Stimulated activated CD8-positive, alpha-beta memory T cell treated with anti-CD3 and anti-CD28 coated beads, Interleukin-4, amount 100 ng/mL, for 1 hour (primary cell): ENCODE measurements at places on chromosomes 7 and 10.

DNA sequence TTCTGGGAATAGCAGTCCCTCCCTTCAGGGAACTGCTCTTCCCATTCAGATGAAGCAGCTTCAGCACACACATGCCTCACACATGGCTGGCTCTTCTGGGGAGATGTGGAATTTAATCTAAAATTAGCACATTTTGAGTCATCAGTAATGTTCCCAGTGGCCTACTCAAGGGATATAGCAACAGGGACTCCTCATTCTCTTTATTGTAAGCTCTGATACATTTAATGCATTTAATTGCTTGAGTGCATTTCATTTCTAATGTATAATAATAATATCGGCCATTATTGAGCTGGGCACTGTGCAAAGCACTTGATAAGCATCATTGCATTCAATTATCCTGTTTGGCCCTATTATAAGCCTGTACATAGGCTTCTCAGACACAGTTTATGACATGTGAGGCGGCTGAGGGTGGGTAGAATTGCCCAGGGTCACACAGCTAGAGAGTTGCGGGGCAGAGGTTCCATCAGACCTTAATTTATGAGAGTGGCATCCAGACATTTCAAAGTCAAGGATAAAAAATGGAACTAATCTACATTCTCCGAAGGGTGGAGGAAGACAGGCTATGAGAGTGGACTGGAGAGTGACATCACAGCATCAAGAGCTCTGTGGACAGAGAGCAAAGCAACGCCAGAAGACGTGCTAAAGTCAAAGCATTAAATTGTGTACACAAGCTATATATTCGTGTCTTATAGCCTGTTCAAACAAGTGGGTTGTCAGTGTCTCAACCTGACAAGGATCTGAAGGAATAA is 76.8 kb downstream of the LANCL2 start:
- no peak for DNase-seq

- DNase-seq, result no peak
Measured at GRCh38 chr10:89262086-89263051, 10.8 kb upstream of the LIPA start.

DNA sequence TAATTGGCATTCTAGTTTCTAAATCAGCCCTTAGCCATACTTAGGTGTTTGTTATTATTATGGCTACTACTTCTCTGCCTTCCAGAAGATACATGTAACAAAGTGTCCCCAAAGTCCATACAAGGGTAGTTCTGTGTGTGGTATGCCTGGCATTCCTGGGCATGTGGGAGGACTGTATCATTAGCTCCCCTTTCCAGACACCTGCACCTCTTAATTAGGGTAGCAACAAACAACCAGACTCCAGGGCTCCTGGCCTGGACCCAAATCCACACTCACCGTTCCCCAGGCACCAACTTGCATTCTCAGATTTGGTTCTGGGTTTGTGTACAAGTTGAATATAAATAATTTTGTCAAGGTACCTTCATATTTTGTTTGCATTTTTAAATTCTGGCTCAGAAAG is 15.5 kb upstream of the CALD1 start:
- DNase-seq, result no peak

GRCh38 chr7:30563326-30563942 is 31.2 kb upstream of the GARS1 start:
- no peak for DNase-seq

- DNase-seq, result no peak
Measured at GRCh38 chr10:78361031-78361430, 327.4 kb downstream of the RPS24 start.

- no peak for DNase-seq
Measured at GRCh38 chr7:44156453-44157010, 15.4 kb upstream of the MYL7 start.

GRCh38 chr7:75711656-75712514 is 26.9 kb downstream of the HIP1 start:
- DNase-seq, result no peak

DNA sequence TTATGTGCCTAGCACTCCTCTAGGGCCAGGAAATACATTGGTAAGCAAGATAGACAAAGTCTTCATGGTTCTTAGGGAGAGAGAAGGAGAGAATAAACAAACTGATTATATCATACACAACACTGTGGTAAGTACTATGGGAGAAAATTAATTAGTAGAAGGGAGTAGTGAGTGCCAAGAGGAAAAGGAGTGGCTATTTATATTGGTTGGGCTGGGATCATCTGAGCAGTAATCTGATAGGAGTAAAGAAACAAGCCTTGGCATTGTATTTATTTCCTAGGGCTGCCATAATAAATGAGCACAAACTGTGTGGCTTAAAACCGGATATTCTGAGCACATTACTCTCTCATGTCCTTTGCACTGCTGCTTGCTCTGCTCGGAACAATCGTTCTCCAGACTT is 158.1 kb upstream of the PHF14 start:
- no peak for DNase-seq
